ENCODE measurements at places on chromosomes 7 and 10. TPM values are rescaled to one million over a fixed set of nuclear protein-coding genes. Genes with fewer than 3 reads are reported as not detected.

- DNase-seq = no peak
Measured at GRCh38 chr10:69153227-69153626, 26.8 kb upstream of the SUPV3L1 start.

DNA sequence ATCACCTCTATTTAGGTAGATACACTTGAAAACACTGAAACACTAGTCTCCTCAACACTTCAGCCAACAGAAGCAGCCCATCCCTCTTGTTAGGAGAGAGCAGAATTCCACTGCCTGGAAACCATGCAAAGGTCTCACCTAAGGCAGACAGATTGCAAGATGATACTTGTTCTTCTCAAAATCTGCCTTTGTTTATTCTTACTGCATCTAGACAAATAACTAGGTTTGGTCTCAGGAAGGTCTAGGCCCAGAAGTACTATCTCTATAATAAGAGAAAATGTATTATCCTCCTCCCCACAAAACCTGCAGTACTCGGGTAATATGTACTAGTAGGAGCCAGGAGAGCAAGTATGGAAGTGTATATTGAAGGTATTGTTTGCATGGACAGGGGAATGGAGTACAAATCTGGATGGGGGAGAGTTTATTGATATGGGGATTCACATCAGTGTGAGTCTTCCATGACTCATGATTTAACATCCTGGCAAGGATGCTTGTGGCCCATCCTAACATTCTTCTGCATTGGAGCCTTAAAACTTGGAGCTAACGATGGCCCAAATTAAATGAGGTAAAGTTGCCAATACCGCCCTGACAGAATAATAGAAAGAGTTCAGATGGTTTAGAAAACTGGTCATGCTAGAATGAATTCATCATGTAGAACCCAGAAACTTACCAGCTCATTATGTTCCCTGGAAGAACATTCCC lies 109.2 kb downstream of the EPC1 start:
- DNase-seq = no peak

DNA sequence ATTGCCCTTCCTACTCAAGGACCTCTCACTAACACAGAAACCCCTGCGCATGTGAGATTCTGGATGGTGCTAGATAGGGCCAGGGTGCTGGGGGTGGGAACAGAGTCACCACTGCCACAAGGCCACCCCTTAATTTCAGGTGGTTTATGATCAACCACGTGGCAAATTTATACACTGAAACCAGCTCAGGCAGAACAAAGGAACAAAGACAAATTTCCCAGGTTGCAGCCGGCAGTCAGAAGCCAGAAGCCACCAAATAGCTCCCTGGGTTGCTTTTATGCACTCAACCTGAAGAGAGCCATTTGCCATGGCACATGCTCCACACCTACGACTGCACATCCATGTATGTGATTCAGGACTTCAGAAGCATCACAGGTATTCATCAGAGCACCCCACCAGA lies 2.5 kb downstream of the VOPP1 start:
- DNase-seq = no peak

GRCh38 chr7:90772410-90772809 lies 176.3 kb downstream of the CDK14 start:
- no peak for DNase-seq

DNA sequence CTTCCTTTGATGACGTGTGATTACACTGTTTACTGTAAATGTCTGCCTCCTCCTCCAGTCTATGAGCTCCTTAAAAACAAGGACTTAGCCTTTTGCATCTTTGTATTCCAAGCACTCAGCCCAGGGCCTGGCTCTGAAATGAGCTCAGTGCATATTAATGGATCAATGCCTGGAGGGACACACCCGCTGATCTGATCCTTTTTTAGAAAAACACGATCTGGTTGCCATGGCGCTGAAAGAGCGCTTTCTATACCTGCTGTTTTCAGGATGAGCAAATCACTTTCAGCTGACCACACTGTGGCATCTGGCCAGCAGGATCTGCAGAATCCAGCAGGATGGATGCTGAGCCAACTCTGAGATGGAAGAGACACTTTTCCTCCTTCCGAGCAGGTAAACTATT lies 37.8 kb upstream of the GARS1 start:
- no peak for DNase-seq

- DNase-seq = no peak
Measured at GRCh38 chr7:40965774-40966173, 737.1 kb downstream of the INHBA start.

- no peak for DNase-seq
Measured at GRCh38 chr7:111261496-111261895, 170.6 kb downstream of the LRRN3 start.

- DNase-seq = no peak
Measured at GRCh38 chr7:38448584-38449234, 175.3 kb upstream of the TARP start.

DNA sequence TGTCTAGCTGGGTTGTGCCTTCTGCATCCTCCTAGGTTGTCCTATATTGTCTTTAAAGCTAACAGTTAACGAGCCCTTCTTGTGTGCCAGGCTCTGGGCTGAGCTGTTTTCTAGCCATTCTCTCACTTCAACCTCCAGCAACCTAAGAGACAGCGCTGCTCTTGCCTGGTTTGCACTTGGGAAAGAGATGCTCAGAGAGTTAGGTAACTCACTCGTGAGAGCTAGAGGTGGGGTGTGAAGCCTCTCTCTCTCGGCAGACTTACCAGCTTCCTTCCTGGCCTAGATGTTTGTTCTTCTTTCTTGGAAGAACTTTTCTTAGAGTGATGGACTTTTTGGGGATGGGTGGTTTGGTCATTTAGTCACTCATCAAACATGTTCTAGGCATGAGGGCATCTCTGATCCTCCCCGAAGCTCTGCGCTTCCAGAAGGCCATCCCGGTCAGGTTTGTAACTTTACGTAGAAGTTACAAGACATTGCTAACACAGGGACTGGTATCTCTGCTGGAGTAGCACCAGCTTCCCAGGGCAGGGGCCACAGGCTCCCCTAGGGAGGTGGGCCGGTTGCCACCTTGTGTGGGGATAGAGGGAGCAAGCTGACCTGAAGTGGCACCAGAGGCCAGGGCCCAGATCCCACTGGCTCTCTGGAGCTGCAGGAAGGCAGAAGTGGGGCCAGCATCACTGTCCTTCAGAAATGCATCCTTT lies 14.3 kb downstream of the TSPAN15 start:
- DNase-seq = no peak

GRCh38 chr7:2033586-2034135 lies 199.1 kb downstream of the MAD1L1 start:
- DNase-seq = no peak

- no peak for DNase-seq
Measured at GRCh38 chr7:64755865-64756264, 38.4 kb upstream of the ZNF138 start.

DNA sequence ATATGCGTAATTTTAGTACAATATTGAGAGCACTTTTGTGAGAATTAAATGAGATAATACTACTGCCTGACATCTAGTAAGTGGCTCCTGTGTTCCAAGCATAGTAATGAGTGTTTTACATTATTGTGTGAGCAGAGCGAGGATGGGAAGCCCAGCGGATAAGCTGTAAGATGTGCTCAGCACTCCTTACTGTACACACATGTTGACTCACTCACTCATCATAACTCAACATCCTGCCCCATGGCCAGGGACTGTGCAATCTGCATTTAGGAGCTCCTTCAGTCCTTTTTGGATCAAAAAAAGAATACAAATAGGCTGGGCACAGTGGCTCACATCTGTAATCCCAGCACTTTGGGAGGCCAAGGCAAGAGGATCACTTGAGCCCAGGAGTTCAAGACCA lies 72.9 kb upstream of the NEBL start:
- DNase-seq = no peak

- DNase-seq = no peak
Measured at GRCh38 chr7:100893318-100893895, 2.3 kb downstream of the ACHE start.

DNA sequence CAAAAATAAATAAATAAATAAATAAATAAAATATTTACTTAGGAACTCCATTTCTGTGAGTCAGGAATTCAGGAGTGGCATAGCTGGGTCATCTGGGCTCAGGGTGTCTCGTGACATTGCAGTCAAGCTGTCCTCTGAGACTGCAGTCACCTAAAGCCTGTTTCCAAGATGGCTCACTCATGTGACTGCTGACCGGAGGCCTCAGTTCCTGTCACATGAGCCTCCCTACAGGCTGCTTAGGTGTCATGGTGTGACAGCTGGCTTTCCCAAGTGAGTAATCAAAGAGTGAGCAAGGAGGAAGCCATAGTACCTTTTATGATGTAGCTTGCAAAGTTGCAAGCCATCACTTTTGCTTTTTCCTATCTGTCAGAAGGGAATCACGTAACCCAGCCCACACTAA lies 128.6 kb upstream of the KCTD7 start:
- DNase-seq = no peak

GRCh38 chr10:46555713-46556514 lies 544 bp downstream of the GPRIN2 start:
- peak; percentile 60 for DNase-seq

GRCh38 chr10:119867317-119867716 lies 5.3 kb downstream of the MCMBP start:
- no peak for DNase-seq

GRCh38 chr10:113423981-113424721 lies 128.7 kb upstream of the HABP2 start:
- peak; percentile 69 for DNase-seq

DNA sequence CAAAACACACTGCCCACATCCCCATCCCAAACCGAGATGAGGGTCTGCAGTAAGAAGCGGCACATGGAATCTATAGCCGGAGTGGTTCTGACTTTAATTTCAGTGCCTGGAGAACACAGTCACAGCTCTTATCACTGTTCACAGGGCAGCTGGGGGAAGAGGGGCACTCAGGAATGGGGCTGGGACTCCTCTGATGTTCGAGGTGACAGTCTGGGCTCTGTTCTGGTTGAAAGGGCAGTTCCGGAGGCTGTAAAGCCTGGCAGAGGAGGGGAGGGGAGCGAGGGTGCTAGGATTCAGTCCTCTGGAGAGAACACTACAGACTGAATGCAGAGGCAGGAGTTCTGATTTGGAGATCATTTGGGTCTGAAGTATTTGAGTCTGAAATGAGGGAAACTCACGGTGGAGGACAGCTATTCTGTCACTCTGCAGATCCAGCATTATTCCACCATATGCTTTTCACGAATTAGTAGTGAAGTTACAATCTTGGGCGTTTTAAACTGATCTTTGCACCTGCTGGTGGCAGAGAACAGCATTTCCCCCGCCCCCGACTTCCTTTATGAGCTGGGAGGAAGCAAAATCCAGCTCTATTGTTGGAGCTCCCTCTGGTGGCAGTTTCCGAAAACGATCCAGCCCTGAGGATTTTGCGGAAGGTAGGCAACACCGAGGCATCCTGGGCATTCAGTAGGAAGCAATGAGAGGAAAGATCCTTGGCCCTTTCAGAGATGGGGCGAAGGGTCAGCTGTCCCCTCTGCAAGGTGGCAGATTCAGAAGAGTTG lies 22.7 kb upstream of the KCNK18 start:
- DNase-seq = peak; percentile 81

DNA sequence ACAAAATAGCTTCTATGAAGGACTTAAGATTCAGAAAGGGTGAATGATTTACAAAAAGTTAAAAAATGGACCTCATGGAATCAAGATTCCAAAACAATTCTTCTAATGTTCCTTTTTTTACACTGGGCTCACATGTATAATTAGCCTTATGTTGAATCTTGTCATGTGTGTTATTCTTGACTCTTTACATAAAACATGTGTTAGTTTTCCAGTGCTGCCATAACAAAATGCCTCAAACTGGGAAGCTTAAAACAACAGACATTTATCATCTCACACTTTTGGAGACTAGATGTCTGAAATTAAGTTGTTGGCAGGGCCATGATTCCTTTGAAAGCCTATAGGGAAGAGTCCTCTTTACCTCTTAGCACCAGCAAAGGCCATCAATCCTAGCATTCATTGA lies 192.5 kb upstream of the SORCS1 start:
- no peak for DNase-seq

GRCh38 chr7:2052657-2053048 lies 180.1 kb downstream of the MAD1L1 start:
- no peak for DNase-seq

- no peak for DNase-seq
Measured at GRCh38 chr10:31936933-31937332, 8.3 kb upstream of the ARHGAP12 start.

DNA sequence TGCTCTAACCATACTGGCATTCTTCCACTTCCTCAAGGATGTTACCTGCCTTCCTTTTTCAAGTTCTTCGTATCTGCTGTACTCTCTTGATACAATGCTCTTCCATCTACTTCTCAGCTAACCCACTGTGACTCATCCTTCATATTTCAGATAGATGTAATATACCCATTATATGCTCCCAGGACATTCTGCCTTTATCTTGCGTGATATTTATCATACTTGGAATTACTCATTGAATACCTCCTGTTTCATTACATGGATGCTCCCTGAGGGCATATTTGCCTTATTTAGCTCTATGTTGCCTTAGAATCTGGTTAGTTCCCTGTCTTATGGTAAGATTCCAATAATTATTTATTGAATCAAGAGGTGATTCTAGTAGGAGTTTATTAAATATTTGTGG lies 706.4 kb downstream of the SORCS3 start:
- no peak for DNase-seq

DNA sequence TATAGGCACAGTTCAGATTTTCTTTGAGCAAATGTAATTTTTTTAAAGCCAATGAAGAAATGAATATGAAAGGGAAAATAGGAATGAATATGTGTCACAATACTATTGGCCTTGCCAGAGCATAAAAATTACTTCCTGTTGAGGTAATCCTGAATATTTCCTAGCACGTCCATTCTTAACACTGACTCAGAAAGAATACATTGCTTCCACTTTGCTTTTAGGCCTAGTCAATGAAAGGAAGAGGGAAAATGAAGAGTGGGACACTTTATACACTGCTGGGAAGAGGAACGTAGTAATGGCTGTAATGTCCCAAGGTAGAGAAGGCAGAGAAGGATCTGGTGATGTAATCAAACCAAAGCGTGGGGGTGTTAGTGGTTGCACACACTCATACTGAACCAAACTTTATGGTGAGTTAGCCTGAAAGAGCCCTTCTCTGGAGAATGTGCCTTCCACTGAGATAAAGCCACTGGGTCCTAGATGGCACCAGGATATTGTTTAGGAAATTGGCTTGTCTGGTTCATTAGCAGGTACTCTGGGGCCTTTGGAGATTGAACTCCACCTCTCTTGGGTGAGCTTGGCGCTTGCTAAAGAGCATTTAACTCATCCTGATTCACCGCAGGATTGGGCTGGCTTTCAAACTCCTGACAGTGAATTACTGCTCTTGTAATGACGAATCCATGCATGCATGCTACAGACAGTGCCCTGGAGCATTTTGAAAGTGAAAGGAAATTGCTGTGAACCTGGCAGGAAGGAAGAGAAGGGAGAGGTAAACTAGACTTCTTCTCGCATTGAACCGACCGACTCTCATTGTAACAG lies 254.9 kb downstream of the KIAA1217 start:
- no peak for DNase-seq

GRCh38 chr10:121148921-121149320 lies 297.8 kb downstream of the WDR11 start:
- DNase-seq = no peak

GRCh38 chr7:151735851-151736402 lies 141.0 kb downstream of the PRKAG2 start:
- no peak for DNase-seq

ADO gene
- total RNA-seq = 16.9 TPM

LRRTM3 gene
- total RNA-seq = 0.68 TPM

RBM17 gene
- 103 TPM for total RNA-seq

TMEM229A gene
- total RNA-seq = 0.34 TPM

Measured in lung (tissue), 17 donors.